ENCODE measurements at places on chromosomes 7 and 10. TPM values are rescaled to one million over a fixed set of nuclear protein-coding genes. Genes with fewer than 3 reads are reported as not detected.

GRCh38 chr7:55550010-55550663 is 22.2 kb downstream of the VOPP1 start:
- no peaks in the 10 kb centered on the region for H3K27me3 ChIP-seq
- no peak overlapping the region for H3K4me3 ChIP-seq
- DNase-seq = peak; percentile 89
- H3K36me3 ChIP-seq = no peaks in the 10 kb centered on the region
- peaks cover 52% of the 10 kb centered on the region for H3K4me1 ChIP-seq

DNA sequence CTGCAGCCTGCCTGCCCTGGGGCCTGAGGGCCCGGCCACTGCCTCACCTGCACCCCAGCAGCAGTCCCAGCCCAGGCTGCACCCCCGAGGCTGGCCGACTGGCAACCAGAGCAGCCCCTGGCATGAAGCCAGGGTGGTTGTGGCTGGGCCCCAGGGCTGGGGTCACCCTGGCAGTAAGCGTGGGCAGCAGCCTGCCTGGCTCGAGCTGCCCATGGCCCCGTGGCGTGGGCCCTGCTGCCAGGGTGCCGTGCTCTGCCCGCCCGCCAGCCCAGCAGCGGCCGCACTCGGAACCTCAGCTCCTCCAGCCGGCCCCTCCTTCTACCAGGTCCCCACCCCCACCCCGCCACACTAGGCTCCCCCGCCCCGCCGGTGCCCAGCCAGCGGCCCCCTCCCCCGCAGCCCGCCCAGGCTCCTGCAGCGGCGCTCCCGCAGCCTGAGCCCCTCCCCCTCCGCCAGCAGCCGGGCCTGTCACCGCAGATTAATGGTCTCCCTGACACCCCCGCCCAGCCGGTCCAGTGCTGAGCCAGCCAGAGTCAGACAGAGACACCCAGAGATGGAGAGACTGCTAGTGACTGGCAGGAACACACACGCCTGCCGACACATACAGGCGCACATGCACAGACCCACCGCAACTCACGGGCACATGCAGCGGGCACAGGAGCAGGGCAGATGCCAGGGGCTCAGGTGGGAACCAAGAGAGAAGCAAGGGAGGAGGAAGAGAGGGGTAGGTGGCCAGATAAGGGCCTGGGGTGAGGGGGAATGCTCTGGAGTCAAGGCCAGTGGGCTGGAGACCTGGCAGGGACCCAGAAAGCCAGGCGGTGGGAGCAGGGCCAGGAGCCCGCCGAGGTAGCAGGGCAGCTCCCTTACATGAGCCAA is 22.4 kb downstream of the KCNH2 start:
- DNase-seq = peak; percentile 51
- peak overlapping the region; percentile 18 for H3K4me3 ChIP-seq
- no peaks in the 10 kb centered on the region for H3K4me1 ChIP-seq
- no peak overlapping the region for H3K27ac ChIP-seq

DNA sequence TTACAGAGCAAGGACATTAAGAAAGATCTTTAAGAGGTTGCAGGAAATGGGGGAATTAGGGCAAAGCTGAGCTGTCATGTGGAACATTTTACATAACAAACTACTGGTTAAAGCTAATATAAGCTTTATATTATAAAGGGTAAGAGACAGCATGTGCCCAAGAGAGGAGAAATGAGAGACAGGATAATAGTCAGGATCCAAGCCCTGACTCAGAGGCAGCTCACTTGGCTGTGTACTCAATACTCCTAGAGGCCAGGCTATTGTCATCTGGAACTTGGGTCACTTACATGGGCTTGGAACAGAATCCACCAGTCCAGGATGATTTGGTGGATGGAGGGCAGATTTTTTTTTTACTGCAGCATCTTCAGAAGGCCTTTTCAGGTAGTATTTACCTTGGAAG is 418.6 kb upstream of the ZMIZ1 start:
- H3K27me3 ChIP-seq = no peaks in the 10 kb centered on the region
- no peak overlapping the region for H3K4me3 ChIP-seq
- DNase-seq = no peak
- no peak overlapping the region for H3K27ac ChIP-seq

DNA sequence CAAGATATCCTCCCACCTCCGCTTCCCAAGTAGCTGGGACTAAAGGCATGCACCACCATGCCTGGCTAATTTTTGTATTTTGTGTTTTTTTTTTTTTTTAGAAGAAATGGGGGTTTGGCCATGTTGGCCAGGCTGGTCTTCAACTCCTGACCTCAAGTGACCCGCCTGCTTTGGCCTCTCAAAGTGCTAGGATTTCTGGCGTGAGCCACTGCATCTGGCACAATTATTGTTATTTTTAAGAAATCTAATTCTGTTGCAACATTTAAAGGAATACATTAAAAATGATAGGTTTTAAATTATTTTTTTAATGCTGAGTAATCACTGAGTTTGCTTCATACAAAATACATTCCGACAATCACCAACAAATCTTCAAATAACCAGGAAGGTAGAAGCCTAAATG is 178.1 kb upstream of the SEMA3E start:
- H3K27me3 ChIP-seq = no peaks in the 10 kb centered on the region
- H3K27ac ChIP-seq = no peak overlapping the region
- H3K4me3 ChIP-seq = no peak overlapping the region
- no peak for DNase-seq
- H3K4me1 ChIP-seq = no peaks in the 10 kb centered on the region

- no peak for DNase-seq
- no peaks in the 10 kb centered on the region for H3K4me1 ChIP-seq
- no peaks in the 10 kb centered on the region for H3K27me3 ChIP-seq
- H3K4me3 ChIP-seq = no peak overlapping the region
- no peaks in the 10 kb centered on the region for H3K36me3 ChIP-seq
Observed at GRCh38 chr10:4474829-4475228, 351.2 kb upstream of the AKR1E2 start.

DNA sequence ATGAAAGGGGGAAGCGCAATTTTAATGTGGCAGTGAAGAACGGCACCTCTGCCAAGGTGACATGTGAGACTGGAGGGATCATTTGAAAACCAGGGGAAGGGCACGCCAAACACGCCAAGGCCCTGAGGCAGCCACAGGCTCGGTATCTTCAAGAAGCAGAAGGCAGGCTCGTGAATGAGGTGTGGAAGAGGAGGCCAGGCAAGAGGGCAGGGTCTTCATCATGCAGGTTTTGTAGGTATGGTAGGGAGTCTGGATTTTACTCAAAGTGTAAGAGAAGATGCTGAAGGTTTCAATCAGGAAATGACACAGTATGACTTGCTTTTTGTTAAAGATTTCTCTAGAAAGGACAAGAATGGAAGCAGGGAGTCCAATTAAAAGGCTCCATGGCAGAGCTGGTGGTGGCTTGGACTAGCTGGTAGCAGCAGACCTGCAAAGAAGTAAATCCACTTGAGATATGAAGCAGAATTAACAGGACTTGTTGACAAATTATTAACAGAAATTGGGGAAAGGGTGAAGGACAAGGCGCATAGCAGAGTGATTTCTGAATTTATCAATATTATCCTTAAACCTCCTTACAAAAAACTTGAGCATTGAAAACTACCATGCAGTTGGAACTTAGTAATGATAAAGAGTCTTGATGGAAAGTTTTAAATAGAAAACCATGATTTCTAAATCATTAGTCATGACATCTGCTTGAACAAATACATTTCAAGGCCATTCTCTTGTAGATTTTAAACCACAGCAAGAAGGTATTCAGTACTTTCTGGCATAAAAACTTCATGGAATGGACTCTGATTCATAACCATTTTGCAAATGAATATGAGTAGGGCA is 70.4 kb downstream of the COA1 start:
- no peaks in the 10 kb centered on the region for H3K4me1 ChIP-seq
- no peaks in the 10 kb centered on the region for H3K36me3 ChIP-seq
- no peak for DNase-seq
- no peak overlapping the region for H3K4me3 ChIP-seq

- no peaks in the 10 kb centered on the region for H3K27me3 ChIP-seq
- no peak for DNase-seq
- no peak overlapping the region for H3K4me3 ChIP-seq
- H3K27ac ChIP-seq = no peak overlapping the region
- no peaks in the 10 kb centered on the region for H3K36me3 ChIP-seq
Observed at GRCh38 chr7:64839910-64840309, 45.7 kb downstream of the ZNF138 start.

GRCh38 chr10:11036424-11037011 is 18.8 kb downstream of the CELF2 start:
- peak; percentile 74 for DNase-seq
- peaks cover 7% of the 10 kb centered on the region for H3K4me1 ChIP-seq
- H3K36me3 ChIP-seq = no peaks in the 10 kb centered on the region
- no peak overlapping the region for H3K4me3 ChIP-seq

- H3K36me3 ChIP-seq = no peaks in the 10 kb centered on the region
- H3K4me1 ChIP-seq = no peaks in the 10 kb centered on the region
- no peak overlapping the region for H3K27ac ChIP-seq
- H3K27me3 ChIP-seq = no peaks in the 10 kb centered on the region
Observed at GRCh38 chr7:23196306-23196705, 14.5 kb downstream of the NUP42 start.

DNA sequence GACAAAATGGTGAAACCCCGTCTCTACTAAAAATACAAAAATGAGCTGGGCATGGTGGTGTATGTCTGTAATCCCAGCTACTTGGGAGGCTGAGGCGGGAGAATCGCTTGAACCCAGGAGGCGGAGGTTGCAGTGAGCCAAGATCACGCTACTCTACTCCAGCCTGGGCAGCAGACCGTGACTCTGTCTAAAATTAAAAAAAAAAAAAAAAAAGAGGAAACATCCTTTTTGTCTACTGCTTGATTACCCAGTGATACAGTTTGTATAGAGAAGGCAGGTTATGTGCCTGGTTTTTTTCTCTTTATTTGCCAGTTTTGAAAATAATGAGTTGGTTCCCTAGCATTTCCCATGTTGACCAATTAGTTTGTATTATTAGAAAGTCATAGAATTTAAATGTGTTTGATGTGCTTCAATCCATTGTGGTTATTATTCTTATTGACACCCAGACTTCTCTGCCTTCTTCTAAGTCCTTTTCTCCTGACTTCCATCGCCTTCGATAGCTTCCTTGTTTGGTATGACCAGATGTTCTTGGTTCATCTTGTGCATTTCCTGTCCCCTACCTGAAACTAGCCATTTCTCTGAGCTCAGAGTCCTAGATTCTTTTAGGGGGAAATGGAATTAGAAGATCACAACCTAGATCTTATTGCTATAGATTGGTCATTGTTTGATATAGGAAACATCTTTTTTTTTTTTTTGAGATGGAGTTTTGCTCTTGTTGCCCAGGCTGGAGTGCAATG is 43.2 kb downstream of the VKORC1L1 start:
- no peaks in the 10 kb centered on the region for H3K4me1 ChIP-seq
- H3K27ac ChIP-seq = no peak overlapping the region
- H3K4me3 ChIP-seq = no peak overlapping the region
- H3K36me3 ChIP-seq = no peaks in the 10 kb centered on the region
- no peaks in the 10 kb centered on the region for H3K27me3 ChIP-seq
- no peak for DNase-seq

GRCh38 chr7:85232068-85232467 is 45.2 kb upstream of the SEMA3D start:
- H3K27me3 ChIP-seq = no peaks in the 10 kb centered on the region
- no peaks in the 10 kb centered on the region for H3K4me1 ChIP-seq
- no peak for DNase-seq

DNA sequence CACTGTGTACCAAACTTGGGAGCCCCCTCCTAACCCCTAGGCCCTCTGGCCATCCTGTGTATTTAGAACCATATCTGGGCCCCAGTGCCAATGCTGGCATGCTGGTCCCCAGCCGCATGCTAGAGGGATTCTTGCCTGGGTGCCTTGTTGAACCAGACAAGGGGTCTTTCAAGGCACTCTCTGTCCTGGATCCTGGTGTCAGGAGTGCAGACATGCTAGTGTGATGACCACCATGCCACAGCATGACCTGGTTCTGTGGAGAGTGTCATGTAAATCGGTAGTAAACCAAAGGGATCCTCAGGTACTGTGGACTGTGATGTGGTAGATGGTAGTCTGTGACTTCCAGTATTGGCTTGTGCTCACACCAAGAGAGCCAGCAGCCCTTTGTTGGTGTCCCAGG is 222.2 kb upstream of the PODXL start:
- H3K27me3 ChIP-seq = no peaks in the 10 kb centered on the region
- no peaks in the 10 kb centered on the region for H3K36me3 ChIP-seq
- no peak overlapping the region for H3K27ac ChIP-seq
- DNase-seq = no peak
- no peak overlapping the region for H3K4me3 ChIP-seq
- no peaks in the 10 kb centered on the region for H3K4me1 ChIP-seq

DNA sequence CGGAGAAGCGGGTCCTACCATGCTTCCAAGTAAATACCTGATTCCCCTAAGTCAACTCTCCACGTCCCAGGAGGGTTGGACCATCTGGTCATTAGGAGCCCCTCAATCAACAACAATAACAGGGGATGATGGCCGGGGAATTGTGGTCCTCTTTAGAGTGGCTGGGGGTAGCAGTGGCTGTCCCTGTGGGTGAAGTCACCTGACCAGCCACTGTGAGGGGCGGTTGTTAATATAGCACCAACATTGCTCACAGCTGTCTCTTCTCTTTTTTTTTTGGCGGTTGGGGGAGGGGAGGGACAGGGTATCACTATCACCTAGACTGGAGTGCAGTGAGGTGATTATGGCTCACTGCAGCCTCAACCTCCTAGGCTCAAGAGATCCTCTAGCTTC is 67.9 kb downstream of the SPDYE5 start:
- no peak overlapping the region for H3K27ac ChIP-seq
- DNase-seq = no peak
- H3K4me3 ChIP-seq = no peak overlapping the region
- H3K36me3 ChIP-seq = no peaks in the 10 kb centered on the region

DNA sequence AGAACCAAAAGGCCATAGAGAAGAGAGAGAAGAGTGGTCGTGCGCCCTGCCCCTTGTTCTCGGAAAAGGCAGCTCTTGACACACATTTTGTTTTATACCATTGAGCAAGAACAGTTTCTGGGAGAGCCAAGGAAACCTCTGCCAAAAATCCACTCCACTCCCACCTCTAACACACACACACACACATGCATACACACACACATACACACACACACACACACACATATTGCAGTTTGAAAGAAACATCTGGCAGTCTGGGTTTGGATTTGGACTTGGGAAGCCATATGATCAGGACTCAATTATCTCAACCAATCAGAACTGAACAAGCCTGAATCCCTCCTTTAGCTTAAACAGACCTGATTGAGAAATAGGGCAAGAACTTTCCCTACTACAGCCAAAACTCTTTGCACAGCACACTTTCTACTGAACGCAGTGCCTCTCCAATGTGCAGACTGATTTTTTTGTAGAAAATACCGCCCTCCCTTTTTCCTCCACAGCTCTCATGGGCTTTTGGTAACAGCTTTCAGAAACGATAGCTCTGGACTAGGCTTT is 484.0 kb upstream of the ZWINT start:
- H3K27me3 ChIP-seq = no peaks in the 10 kb centered on the region
- H3K4me3 ChIP-seq = no peak overlapping the region
- no peaks in the 10 kb centered on the region for H3K4me1 ChIP-seq
- no peaks in the 10 kb centered on the region for H3K36me3 ChIP-seq
- no peak for DNase-seq
- H3K27ac ChIP-seq = no peak overlapping the region

GRCh38 chr10:68795886-68796532 is 31.3 kb upstream of the STOX1 start:
- DNase-seq = no peak
- no peak overlapping the region for H3K4me3 ChIP-seq
- no peaks in the 10 kb centered on the region for H3K27me3 ChIP-seq
- peaks cover 3% of the 10 kb centered on the region for H3K36me3 ChIP-seq
- H3K4me1 ChIP-seq = no peaks in the 10 kb centered on the region
- H3K27ac ChIP-seq = no peak overlapping the region

The ZNF32 gene
- 15.7 TPM for total RNA-seq

The FEZF1 gene
- not detected for total RNA-seq

The CHST12 gene
- total RNA-seq = 8.8 TPM

The ADAM22 gene
- 2.6 TPM for total RNA-seq

The CHAT gene
- total RNA-seq = 1.2 TPM

The TMEM26 gene
- total RNA-seq = 0.50 TPM

The HOXA1 gene
- total RNA-seq = 2.0 TPM

The TMEM176A gene
- total RNA-seq = 170 TPM

The ESYT2 gene
- 57.5 TPM for total RNA-seq

The SUPV3L1 gene
- 26.8 TPM for total RNA-seq

The MYH16 gene
- total RNA-seq = not detected
